Transverse colon (tissue), 4 donors: ENCODE measurements at places on chromosomes 6 and 20.

- DNase-seq: no peak
These were observed 157.1 kb upstream of the SMLR1 start for GRCh38 chr6:130670142-130670541.

DNA sequence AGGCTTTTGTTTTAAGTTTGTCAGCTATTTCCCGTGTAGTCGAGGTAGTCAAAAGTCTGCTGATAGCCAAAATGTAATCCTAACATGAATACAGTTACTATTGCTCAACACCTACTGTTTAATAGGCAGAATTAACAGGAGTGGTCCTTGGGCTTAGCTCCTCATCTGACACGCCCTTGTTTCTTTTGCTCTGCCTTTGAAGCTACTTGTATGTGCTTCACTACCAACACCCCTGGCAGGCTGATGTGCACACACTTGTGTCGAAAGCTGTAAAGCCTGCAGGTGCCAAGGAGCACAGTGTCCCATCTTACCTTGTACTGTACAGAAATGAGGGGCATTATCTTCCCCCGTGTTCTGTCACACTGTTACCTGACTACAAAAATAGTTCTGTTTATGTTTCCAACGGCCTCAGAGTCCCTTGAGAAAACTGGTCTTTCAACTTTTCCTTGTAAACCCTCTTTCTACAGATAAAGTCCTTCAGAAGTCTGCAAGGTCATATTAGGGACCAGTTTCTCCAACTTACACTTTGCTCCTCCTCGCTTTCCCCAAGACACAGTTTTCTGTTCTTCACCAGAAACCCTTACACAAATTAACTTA lies 9.3 kb downstream of the SDHAF4 start:
- peak; percentile 12 for DNase-seq

DNA sequence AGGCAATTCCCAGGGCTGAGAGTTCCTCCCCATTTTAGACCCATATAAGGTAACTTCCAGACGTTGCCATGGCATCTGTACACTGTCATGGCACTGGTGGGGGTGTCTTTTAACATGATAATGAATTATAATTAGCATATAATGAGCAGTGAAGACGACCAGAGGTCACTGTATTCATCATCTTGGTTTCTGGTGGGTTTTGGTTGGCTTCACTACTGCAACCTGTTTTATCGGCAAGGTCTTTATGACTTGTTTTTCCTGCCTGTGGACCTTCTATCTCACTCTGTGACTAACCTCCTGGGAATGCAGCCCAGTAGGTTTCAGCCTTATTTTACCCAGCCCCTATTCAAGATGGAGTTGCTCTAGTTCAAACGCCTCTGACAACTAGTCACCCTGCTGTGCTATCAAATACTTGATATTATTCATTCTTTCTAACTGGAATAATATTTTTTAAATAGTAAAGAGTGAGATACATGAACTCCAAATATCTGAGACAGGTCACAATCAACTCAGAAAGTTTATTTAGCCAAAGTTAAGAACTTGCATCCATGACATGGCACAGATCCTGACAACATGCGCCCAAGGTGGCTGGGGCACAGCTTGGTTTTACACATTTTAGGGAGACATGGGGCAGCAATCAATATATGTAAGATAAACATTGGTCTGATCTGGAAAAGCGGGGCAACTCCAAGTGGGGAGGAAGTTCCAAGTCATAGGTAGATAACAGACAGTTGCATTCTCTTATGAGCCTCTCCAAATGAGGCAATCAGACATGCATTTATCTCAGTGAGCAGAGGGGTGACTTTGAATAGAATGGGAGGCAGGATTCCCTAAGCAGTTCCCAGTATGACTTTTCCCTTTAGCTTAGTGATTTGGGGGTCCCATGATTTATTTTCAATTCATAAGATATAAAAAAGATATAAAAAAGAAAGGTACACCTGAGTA lies 1.2 kb upstream of the UFL1 start:
- DNase-seq: peak; percentile 45

- DNase-seq: no peak
These were observed 232.9 kb downstream of the SYNE1 start for GRCh38 chr6:152404086-152404857.

DNA sequence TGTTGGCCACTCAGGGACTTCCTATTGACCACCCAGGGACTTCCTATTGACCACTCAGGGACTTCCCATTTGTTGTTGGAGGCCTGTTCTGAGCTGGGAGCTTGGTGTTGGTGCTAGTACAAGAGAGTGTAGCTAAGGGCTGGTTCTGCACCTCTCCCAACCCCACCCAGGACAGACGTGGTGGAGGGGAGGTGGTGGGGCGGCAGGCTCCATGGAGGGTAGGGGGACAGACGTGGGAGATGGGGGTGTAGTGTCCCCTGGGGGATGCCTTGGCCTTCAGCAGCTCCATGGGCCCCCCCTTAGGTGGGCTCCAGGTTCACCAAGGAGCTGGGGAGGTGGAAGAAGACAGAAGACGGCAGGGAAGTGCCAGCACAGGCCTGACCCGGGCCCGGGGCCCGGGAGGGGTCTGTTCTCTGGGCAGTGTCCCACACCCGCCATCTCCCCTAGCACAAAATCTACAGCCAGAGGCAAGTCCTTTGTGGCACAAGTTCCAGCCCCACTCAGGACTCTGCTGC lies 33.9 kb downstream of the CHRNA4 start:
- DNase-seq: no peak

GRCh38 chr6:137494281-137494987 lies at the start of gene OLIG3:
OLIG3 (minus strand) TSS chr6:137494394; CDS start chr6:137494170, 224 bp downstream.
- no peak for DNase-seq

GRCh38 chr6:48069280-48069679 lies 41.7 kb downstream of the PTCHD4 start:
- DNase-seq: no peak

DNA sequence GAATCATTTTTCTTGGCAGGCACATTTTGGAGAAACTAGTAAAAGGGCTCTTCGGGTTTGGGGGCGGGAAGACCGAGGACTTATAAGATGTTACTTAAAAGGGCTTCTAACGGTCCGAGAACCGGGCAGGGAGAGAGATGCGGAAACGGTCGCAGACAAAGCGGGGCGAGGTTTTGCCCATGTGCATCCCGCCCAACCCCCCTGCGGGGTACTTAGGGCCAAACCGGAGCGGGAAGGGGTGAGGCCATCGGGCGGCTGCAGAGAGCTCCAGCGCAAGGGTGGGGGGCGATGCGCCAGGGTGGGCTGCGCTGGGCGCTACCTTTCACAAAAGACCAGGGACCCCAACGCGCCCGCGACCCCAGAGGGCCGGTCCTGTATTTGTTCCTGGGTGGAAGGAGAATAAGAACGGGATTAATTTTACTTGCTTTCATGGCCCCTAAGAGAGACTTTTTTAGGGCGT lies 616 bp downstream of the TUBB start:
- DNase-seq: peak; percentile 84

- peak; percentile 22 for DNase-seq
These were observed 90.0 kb upstream of the TNFAIP3 start for GRCh38 chr6:137776786-137777686.

- DNase-seq: no peak
These were observed 99.7 kb upstream of the SNX9 start for GRCh38 chr6:157723376-157723775.

GRCh38 chr20:20553541-20553940 lies 158.9 kb downstream of the RALGAPA2 start:
- DNase-seq: no peak

DNA sequence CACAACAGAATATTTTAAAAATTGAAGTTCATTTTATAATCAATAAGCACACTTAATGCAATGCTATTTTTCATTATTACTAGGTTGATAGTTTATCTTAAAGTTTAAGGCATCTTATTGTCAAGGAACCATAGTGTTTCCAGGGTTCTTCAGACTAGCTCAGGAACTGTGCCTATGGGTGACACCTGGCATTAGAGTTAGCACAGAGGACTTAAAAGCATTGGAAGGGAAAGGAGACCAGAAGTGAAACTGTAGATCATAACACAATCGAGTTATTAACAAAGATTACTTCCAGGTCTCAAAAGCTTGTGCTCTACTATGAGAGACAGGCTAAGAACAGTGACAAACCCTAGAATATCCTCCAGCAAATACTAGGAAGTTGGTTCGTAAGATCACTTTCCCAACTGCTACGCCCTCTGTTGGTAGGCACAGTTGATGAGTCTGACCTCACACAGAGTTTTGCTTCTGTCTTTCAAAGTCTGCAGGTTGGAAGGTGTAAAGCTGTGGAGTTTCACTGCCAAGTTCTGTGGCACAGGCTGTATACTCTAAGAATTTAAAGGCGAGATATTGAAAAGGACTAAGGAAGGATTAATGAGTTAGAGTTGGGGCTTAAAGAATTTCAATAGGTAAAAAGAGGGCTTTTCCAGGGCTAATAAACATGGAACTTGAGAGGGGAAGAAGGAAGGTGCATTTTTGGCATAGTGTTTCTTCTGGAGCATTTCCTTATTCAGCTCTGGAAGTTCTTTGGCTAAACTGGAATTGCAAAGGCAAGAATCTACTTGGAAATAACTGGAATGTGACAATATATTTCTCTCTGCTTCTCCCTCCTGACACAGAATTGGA lies 531.3 kb upstream of the JAG1 start:
- peak; percentile 74 for DNase-seq

GRCh38 chr6:41548098-41548840 lies 2.1 kb downstream of the FOXP4 start:
- DNase-seq: peak; percentile 26

DNA sequence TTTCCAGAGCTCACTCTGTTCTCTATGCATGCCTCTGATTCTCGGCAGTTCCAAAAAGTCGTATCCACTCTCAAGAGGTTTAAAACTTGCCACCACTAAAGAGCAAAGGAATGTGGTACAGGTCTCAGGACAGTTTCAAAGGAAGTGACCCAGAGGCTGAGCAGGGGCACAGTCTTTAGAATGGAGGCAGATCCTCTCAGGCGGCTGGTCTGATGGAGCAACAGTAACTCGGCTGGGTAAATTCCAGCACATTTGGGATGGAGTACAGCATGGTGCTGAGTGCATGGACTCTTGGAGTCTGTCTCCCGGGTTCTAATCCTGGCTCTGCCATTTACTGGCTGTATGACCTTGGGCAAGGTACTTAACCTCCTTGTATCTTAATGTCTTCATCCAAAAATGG lies 88.1 kb upstream of the BACH2 start:
- DNase-seq: no peak

- DNase-seq: no peak
These were observed 479.8 kb downstream of the PREX1 start for GRCh38 chr20:48348022-48348421.

DNA sequence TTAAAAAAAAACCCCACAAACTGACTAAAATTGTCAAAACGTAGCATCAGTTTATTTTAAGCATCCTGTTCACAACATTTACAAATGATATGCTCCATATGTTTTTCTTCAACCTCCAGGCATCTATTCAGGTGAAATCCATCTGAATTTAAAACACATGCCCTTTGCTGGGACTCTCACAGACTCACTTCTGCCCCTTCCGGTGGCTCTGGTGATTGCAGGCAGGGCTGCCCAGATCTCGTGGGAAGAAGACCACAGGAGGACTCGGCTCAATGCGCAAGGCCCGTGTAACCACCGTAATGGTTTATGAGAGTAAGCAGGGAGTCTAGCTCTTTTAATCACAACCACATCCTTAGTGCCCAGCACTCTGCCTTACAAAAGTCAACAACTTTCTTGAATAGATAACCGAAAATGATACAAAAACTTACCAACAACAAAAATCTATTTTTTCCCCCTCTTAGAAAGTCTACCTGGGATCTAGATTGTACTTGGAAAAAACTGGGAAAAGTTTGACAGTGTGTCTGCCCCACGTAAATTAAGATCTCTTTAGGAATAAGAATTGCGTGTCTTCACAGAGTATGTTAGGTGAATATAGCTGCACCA lies 139.1 kb downstream of the KIF16B start:
- peak; percentile 44 for DNase-seq

GRCh38 chr20:25188218-25188617 lies 7.3 kb upstream of the ENTPD6 start:
- no peak for DNase-seq

DNA sequence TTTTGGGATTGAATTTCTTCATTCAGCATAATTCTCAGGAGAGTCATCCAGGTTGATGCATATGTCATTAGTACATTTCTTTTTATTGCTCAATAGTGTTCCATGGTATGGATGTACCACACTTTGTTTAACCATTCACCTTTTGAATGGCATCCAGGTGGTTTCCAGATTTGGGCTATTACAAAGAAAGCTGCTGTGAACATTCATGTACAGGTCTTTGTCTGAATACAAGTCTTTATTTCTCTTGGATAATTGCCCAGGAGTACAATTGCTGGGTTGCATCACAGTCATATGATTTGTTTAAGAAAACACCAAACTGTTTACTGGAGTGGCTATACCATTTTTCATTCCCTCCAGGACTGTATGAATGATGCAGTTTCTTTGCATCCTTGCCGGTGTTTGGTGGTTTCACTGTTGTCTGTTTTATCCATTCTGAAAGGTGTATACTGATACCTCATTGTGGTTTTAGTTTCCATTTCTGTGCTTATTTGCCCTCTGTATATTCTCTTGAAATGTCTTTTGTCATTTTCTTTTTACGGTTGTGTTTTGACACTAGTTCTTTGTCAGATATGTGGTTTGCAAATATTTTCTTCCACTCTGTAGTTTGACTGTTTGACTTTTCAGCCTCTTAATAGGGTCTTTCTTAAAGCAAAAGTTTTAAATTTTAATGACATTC lies 8.8 kb downstream of the CDKAL1 start:
- DNase-seq: no peak

DNA sequence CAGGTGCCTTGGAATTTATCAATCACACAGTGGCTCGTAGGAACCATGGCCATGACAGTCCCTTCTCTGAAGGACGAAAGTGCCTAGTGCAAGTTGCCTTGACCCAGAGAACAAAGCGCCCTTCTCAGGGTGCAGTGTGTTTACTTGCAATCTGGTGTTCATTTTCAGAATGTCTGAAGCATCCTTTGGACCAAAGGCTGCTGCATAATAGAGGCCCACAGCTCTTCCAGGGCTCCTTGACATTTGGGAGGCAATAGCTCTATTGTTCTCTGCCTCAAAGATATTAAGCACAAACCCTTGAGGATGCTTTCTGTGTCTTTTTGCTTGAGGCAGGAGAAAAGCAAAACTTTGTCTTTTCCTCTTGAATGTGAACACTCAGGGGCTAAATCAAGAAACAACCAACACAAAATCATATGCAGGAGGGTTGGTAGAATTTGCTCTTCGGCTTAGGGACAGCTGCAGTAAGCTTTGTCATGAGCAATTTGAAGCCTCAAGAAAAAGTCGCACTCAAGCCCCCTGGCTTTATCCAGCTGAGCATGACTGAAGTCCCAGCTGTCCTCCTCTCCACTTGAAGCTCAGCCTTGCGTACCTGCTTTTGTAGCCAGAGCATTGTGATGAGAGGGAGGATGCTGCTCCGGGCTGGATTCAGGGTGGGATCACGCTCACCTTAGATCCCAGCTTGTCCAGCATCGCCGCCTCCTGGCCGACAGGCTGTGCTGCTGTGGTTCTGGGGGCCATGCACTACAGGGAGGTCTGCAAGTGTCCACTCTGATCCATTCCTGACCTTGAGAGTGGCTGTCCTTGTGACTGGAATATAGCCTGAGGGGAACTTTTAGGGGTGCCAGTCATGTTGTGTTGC lies 495.4 kb downstream of the CDH26 start:
- DNase-seq: no peak
